ENCODE measurements at places on chromosomes 2 and 18.

DNA sequence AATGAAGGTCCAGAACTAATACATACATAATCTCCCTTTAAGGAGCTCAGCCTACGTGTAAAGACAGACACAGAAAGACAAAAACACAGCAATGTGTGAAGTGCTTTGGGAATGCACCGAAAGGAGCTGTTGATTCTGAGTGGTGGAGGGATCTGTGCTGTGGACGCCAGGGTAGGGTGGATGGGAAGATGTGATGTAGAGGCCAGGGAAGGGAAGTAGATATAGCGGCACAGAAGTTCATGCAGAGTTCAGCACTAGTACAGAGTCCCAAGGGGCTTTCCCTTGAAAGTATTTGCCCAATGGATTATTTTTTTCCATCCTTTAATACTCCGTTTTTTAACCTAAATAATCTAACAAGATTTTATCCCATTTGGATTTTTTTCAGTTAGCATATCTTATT lies 32.1 kb upstream of the DOCK10 start:
- no peak for DNase-seq

DNA sequence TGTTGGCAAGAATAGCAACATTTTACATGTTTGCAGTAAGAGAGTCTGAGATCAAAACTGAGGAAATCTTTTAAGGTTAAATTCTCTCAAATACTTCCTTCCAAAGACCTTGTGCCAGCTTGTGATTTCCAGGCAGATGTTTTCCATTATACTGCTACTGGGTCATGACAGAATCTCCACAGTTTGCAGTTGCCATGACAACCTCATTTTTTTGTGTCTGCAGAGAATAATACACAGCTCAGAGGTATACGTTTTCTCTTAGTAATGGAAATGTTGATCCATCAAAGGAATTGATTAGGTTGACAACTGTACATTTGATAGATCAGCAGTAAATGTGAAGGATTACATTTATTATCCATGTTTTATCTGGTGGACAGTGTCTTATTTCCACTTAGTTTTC lies 29.1 kb upstream of the CSRNP3 start:
- no peak for DNase-seq

DNA sequence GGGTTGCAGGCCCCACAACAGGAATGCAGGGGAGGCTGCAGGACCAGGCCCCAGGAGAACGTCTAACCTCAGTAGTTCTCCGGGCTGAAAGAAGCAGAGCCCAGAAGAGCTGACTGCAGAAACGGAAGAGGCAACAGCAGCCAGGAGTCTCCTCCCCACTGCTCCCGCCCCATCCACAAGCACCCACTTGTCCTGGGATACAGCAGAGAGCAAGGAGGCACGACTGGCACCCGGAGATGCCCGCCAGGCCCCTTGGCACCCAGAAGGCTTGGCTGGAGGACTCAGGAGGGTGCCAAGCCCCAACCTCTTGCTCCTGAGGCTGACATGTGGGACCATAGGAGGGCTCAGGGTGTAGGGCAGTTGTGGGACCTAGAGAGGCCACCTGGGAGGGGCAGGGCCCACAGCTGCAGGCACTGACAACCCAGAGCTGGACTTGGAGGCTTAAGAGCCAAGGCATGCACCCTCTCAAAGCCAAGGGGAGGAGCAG lies 29.0 kb upstream of the TNS1 start:
- no peak for DNase-seq

DNA sequence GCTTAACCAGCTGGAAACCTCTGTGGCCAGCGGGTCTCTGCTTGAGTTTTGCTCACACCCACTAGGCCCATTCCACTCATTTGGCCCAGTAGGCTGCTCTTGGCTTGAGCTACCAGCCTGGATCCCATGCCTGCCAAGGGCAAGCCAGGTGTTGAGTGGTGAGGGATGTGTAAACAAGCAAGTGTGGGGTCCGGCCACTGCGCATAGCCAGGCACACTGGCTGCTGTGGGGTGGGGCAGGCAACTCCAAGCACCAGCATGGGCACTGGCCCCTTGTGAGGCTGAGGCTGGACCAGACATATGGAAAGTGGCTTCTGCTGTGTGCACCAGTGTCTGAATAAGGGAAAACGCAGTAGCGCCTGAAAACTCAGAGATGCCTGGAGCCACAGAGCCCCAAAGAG lies 732.7 kb downstream of the NR4A2 start:
- no peak for DNase-seq

DNA sequence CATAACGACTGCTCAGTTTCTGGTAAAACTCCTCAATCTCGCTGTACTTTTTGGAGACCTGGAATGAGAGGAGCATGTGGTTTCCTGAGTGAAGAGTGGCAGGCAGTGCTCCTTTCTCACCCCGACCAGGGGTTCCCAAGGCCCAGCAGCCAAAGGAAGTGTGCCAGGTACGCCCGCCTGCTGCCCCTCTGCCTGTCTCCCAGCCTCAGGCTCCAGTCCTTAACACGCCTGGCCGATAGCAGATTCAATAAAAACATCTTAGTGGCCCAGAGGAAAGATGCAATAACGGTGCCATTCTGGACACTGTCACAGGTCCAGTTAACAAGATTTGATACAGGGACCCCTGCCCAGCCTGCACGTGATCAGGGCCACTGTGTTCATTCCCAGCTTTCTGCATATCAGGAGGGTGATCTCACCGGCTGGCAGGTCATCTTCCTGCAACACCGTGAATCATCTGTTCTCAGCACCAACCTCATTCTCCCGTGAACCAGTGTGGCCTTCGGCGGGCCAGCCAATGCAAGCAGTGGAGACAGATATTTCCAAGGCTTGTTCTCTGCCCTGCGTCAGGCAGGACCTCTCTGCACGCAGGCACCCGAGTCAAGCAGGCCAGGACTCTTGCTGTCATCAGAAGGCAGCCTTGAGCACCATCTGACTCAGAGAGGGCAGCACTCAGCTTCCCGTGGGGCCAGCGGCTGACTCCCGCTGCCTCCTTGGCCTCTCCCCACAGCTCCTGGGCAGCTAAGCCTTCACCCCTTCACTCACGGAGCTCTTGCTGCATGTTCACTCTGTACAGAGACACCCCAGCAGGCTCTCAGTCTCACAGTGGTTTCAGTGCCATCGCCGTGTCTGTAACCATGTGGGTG lies 9.5 kb downstream of the HS1BP3 start:
- DNase-seq: no peak

- DNase-seq: no peak
Observed at GRCh38 chr2:129910446-129911362, 68.8 kb upstream of the RAB6C start.

DNA sequence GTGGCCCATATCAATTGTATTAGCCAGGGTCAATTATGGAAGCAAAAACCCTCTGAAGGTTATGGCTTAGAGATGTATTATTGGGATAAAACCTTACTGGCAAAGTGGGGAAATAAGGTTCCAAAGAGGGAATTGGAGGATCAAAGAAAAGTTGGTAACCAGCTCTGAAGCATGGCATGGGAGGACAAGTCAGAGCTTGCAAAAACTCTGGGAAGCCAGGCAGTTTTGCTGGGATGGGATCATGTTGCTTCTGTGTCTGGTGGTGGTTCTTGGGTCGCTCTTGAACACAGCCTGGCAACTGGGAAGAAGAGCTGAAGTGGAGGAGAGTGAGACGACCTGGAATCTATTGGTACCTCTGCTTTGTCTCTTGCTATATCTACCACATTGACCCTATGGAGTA lies 162.6 kb downstream of the PMAIP1 start:
- no peak for DNase-seq

DNA sequence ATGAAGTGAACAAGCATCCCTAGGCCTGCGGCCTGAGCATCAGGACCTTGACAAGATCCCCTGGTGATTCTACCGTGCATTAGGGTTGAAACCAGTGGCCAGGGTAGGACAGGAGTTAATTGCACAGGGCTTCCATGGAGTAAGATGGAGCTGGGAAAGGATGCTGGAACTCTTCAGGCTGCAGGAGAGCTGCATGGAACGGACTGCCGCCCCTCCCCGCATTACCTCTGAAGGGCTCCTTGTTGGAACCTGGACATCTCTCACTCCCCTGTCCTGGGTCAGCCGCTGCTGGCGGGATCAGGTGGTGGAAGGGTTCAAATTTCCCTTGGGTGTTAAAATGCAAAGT lies 156.6 kb upstream of the ID2 start:
- no peak for DNase-seq

- DNase-seq: no peak
Observed at GRCh38 chr2:189157939-189158338, 21.6 kb downstream of the COL5A2 start.

- no peak for DNase-seq
Observed at GRCh38 chr2:124986136-124986535, 961.0 kb downstream of the CNTNAP5 start.

DNA sequence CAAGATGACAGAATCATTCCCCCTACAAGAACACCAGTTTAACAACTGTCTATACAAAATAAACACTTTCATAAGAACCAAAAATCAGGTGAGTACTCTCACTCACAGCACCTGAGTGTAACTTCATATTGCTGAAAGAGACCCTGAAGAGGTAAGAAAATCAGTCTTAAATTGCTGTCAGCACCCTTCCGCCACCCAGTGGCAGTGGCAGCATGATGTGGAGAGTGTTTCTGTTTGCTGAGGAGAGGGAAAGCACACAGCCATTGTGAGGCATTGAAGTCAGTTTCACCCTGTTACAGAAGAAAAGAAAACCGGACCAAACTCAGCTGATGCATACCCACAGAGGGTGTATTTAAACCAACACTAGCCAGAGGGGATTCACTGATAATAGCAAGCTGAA lies 1240.8 kb upstream of the CRIM1 start:
- no peak for DNase-seq

DNA sequence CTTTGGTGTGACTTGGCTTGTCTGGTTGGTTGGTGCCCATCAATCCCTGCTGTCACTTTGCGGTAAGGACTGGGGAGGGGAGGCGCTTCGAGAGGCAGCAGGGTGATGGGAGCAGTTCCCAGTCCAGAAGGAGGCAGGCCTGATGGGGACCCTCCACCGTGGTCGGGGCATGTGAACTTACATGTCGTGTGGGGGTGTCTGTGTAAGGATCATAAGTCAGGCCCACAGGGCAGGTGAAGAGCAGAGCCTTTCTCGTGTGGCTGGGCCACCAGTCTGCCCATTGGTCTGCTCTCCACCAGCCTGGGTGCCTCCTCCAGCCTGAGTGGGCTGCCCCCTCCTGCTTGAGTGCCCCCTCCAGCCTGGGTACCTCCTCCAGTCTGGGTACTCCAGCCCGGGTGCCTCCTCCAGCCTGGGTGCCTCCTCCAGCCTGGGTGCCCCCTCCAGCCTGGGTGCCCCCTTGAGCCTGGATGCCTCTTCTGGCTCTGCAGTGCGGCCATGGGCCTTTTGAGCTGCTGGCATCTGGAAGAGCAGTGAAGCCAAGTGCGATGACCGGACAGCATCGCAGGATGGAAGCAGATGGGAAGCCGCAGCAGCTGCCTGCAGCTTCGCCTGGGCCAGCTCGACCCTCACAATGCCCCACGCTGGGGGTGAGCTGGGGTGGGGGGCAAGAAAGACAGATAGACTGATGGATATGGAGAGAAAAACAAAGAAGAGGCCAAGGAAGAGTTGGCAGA lies 25.0 kb downstream of the ATOH8 start:
- no peak for DNase-seq

DNA sequence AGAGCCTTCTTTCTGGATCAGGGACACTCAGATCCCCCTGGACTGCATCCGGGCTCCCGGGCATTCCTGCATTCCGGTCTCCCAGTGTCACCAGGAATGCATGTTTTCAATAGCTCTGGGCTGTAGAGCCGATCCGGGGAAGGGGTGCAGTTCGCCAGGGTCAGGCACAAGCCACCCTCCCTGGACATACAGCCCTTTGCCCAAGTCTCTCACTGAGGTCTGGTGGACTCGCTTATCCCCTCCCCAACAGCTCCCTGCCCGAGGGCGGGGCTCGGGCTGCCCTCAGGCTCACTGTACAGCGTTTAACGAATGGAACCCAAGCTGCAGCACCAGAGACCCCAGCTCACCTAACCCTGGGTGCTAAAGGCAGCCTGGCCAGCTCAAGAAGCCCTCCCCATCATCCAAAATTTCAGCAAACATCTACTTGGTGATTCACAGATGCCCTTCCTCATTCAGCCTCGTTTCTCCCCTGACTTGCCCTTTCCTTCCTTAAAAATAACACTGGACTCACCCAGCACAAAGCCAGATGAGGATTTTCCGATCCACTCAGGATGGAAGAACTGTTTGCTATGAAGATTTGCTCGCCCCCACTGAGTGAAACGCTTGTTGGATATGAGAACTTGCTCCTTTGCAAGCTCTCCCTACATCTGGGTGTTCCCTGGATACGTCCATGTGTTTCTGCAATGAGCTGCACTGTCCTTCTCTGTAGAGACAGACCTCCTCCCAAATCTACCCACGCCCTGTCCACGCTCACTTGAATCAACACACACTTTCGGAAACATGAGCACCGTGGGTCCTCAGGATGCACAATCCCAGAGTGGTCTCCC lies 58.1 kb downstream of the PXDN start:
- no peak for DNase-seq

- DNase-seq: no peak
Observed at GRCh38 chr18:37252854-37253393, 312.7 kb downstream of the CELF4 start.

GRCh38 chr2:181178823-181179412 lies 198.5 kb downstream of the UBE2E3 start:
- peak; percentile 10 for DNase-seq

DNA sequence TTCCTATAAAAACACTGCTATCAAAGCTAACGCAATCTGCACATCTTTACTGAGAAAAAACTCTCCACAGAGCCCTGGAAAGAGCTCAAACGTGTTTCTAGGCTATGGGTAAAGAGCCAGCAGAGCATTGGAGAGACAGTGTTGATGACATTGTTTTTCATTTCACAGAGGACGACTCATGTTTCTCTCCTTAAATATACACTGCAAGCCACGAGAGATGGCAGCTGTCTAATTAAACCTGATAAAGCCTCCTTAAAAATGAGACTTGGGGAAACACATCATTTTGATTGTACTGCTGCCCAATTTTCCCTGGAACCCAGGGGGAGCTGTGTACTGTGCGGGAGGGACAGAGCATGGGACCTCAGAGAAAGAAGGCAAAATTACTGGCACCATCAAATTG lies 294.3 kb upstream of the SETBP1 start:
- no peak for DNase-seq

DNA sequence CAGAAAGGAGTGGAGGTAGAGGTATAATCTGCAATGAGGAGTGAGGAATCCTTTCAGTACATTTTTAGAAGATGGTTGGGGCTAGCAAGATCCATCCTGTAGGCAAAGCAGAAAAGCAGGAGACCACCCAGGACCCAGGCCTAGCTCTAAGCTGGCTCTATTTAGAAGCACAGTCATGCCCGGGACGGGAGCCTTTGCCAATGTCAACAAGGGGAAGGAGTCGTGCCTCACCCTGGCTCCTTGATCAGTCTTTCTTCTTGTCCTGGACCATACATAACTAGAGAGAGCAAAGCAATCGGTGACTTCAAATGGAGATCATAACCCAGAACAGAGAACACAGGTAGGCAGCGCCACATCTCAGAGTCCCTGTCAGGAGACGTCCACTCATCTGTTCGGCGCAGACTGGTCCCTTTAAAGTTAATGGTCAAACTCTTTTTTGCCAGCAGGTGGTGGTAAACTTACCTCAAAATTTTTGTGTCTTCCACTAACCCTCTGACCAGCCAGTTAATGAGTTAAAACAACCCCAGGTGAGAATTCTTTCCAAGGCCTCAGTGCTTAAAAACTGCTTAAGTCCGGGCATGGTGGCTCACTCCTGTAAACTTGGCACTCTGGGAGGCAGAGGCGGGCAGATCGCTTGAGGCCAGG lies 8.0 kb downstream of the MC5R start:
- DNase-seq: no peak

Data from effector memory CD4-positive, alpha-beta T cell (primary cell).